ENCODE measurements at places on chromosomes 6 and 20.
A peak's percentile ranks its signal among the peaks of the same experiment; 100 is the strongest.

GRCh38 chr20:19996222-19996621 lies 20.9 kb upstream of the NAA20 start:
- H3K4me3 ChIP-seq: no peak overlapping the region
- peaks cover 9% of the 10 kb centered on the region for H3K27me3 ChIP-seq
- peaks cover 57% of the 10 kb centered on the region for H3K36me3 ChIP-seq
- H3K4me1 ChIP-seq: peaks cover 54% of the 10 kb centered on the region
- no peak overlapping the region for H3K27ac ChIP-seq
- DNase-seq: no peak

GRCh38 chr20:32772046-32772445 lies 9.9 kb downstream of the DNMT3B start:
- no peak for DNase-seq
- no peak overlapping the region for H3K27ac ChIP-seq
- no peak overlapping the region for H3K4me3 ChIP-seq
- H3K27me3 ChIP-seq: peaks cover 7% of the 10 kb centered on the region

- no peak overlapping the region for H3K4me3 ChIP-seq
- H3K27me3 ChIP-seq: no peaks in the 10 kb centered on the region
- no peak for DNase-seq
- H3K4me1 ChIP-seq: no peaks in the 10 kb centered on the region
- no peak overlapping the region for H3K27ac ChIP-seq
Measured at GRCh38 chr6:130787726-130788500, 39.3 kb upstream of the SMLR1 start.

DNA sequence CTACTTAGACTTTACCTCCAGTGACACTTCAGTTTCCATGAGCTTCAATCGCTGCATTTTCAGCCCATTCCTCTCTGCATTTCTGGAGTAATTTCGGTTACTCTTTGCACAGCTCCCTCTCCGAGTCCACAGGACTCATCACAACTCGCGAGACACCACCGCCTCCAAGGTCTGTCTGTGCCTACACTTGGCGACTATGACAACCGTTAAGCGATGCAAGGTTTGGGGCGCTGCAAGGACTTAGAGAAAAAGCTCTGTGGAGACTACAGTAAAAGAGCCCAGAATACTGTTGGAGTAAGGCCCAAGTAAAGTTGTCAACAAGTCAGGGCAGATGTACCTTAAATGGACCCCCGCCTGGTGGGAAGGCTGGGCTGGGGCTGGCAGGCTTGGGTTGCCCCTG lies 95.7 kb upstream of the RPS6KA2 start:
- H3K36me3 ChIP-seq: no peaks in the 10 kb centered on the region
- H3K27ac ChIP-seq: no peak overlapping the region
- no peak overlapping the region for H3K4me3 ChIP-seq
- no peak for DNase-seq

DNA sequence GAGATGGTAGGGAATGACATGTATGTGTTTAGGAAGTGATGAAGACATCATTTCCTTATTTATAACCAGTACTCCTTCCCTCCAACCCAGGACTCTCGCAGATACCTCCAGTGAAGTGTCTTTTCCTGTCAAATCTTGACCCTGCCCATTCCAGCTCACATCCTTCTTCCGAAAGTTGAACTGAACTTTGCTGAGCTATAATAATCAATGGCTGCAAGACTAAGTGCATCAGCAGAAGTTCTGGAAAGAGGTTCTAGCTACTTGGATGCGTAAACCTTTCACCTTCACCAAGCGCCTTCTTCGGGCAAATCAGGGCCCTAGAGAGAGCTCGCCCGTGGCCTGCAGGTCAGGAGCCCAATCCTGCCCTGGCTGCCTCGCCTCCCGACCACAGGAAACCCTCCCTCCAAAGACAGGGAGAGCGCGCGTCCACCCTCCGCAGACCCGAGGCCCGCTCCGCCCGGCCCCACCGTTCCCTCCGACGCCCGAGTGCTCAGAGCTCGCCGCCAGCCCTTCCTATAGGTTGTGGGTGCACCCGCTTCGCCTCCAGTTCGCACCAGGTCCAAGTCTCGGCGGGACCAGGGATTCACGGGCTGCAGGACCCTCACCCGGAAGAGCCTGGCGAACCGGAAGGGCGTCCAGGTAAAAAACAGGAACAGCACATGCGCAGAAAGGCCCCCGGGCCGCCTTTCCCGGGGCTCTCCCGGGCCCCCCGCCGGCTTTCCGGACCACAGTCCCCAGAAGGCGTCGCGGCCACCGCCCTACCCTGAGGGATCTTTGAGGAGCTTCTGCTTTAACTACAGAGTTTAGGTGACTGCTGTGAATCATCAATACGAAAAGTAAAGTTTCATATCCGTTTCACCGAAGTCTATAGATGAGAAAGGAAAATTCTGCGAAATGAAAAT lies at the start of gene ZNF334:
Gene ZNF334 (minus strand): TSS at position 617 of the 902 bp plus-strand sequence. CDS start 1,457 bp downstream, outside the sequence.
- DNase-seq: peak; percentile 73
- peak within 1 kb of the TSS; percentile 92 for H3K4me3 ChIP-seq
- H3K4me1 ChIP-seq: peaks cover 10% of the 10 kb centered on the region

DNA sequence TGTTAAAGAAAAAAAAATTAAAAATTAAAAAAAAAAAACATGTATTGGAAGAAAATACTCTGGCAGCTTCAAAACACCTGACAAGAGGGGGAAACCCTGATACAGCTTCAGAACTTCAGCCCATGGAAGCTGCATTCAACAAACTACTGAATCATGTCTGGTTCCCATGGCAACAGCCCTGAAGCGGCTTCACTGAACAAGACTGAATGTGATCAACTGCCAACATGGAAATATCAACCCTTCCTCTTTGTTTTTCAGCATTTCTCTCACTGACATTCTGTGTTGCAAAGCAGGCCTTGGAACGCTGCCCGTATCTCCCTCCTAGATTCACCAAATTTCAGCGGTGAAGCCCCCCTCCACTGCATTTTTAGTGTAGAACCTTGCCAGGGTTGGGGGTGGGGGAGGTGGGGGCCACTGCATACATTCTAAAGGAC lies 91.3 kb upstream of the SHLD1 start:
- H3K27me3 ChIP-seq: no peaks in the 10 kb centered on the region
- H3K4me3 ChIP-seq: no peak overlapping the region
- H3K4me1 ChIP-seq: peaks cover 27% of the 10 kb centered on the region
- no peak for DNase-seq
- no peaks in the 10 kb centered on the region for H3K36me3 ChIP-seq

GRCh38 chr6:89599727-89600126 lies 38.8 kb downstream of the LYRM2 start:
- peak overlapping the region; percentile 76 for H3K27ac ChIP-seq
- peak overlapping the region; percentile 23 for H3K4me3 ChIP-seq
- DNase-seq: peak; percentile 19
- H3K27me3 ChIP-seq: no peaks in the 10 kb centered on the region
- peaks cover 17% of the 10 kb centered on the region for H3K36me3 ChIP-seq

DNA sequence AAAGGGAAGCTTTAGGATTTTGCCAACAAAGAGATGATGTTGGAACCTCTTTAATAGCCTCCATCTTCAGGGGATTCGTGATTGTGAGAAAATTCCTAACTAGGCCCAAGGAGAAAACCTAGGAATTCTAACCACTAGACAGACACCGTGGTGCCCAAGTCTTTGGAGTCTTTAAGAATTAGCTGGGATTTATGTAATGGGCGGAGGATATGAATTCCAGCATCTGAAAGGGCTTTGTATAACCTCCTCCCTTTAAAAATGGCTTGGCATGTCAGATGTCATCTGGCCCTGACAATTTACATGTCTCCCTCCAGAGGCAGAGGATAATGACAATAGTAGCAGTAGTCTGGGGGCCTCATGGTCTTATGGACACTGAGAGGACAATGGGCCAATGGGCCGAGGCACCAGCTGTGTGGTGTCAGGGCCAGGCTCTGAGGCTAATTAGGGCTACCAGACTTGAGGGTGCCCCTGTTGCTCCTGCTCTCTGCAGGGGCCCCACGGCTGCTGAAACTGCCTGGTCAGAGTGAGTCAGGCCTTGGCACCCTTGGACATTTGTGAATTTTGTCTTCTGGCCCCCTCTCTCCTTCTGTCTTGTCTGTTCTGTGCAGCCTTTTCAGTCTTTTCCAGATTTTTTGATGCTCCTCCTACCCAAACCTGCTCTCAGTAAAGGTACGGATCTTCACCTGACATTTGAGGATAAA lies 113.9 kb downstream of the EDN1 start:
- H3K4me1 ChIP-seq: no peaks in the 10 kb centered on the region
- H3K4me3 ChIP-seq: no peak overlapping the region
- H3K27me3 ChIP-seq: no peaks in the 10 kb centered on the region

All from nephron progenitor cell (in vitro differentiated cells).